ENCODE measurements at places on chromosomes 6 and 20.
A peak's percentile ranks its signal among the peaks of the same experiment; 100 is the strongest.

- DNase-seq, result peak; percentile 16
Measured at GRCh38 chr6:75893058-75893775, 144.2 kb downstream of the MYO6 start.

- no peak for DNase-seq
Measured at GRCh38 chr6:68758559-68758958, 123.5 kb downstream of the ADGRB3 start.

GRCh38 chr6:51429017-51429712 is 610.5 kb downstream of the TFAP2B start:
- DNase-seq, result no peak

DNA sequence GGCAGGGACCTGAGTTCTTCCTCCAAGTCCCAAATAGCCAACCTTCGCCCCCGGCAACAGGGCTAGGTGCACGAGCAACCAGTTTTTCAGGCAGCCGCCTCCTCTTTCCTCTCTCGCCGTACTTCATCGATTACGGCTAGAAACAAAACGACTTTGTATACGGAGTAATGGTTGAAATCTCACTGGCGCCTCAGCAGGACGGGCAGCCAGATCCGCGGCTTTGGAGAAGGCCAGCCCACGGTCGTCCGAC is 333 bp upstream of the SMIM13 start:
- no peak for DNase-seq

DNA sequence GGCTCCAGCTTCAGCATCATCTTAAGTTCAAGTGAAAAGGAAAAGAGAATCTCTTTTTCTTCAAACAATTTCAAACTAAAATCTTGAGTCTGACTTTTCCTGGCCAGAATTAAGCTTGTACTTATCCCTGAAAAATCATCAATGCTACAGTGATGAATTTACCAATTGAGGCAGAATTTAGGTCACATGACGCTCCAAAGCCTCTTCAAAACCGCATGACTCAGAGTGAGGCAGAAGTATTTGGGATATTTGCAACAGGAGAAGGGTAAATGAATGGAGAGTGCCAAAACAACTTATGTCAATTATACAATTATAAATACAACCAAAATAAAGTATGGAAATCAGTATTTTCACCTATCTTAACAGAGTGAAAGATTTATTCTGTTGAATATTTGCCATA is 515.5 kb downstream of the COL12A1 start:
- peak; percentile 20 for DNase-seq

GRCh38 chr20:363319-364078 is 16.6 kb downstream of the NRSN2 start:
- DNase-seq, result no peak

DNA sequence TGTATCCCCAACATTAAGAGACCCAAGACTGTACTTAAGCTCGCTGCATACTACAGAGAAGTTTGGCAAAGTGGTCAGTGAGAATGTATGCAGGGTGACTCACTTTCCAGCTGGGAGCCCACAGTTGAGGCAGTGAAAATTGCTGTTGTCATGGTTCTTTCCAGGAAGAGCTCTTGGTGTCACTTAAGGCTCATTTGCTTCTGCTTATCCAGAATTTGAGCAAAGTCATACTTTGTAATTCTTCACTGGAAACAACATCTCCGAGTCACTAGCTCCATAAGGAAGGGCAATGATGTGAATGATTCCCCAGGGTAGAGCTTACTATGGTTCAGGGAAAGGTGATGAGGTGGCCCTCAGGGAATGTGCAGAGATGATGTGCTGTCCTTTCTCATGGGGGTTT is 65.4 kb upstream of the FBXL4 start:
- peak; percentile 79 for DNase-seq

Measured in retinal pigment epithelial cell (primary cell).